ENCODE measurements at places on chromosomes 2 and 18.

GRCh38 chr2:20217041-20217970, 7.6 kb downstream of the SDC1 start:
- DNase-seq = no peak

DNA sequence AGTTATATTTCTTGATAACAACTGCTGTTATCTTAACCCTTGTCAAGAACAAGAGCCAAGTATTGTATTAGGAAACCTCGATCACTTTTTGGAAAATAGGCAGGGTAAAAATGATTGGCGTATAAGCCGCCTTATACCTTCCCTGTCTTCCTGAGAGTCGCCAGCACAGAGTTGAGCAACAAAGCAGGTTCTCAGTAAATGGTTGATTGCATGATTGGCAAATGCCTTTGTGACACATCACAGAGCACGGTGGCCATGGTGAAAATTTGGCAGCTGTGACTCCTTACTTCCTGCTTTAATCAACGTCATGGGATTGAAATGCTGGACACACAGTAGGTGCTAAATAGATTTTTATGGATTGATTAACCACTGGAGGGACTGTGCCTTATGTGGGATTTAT, 3.9 kb upstream of the KLHL29 start:
- no peak for DNase-seq

DNA sequence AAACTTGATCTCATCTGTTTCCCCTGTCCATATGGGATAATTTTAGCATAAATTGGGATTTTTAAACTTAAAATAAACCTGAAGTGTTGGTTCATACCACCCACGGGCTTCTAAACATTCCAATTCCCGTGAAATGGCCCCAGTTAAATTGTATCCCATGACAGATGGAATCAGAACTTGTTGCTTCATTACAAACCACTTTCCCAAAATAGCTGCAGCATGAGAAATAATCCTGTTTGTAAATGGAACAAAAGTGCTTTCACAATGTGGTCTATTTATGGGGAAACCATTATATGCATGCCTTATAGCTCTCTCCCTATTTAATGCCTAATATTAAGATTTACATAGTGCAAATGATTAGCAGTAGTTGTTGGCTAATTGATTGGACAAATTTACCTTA, 15.9 kb downstream of the SCG2 start:
- DNase-seq = no peak

- no peak for DNase-seq
Observed at GRCh38 chr2:157853820-157854219, 22.3 kb downstream of the ACVR1 start.

DNA sequence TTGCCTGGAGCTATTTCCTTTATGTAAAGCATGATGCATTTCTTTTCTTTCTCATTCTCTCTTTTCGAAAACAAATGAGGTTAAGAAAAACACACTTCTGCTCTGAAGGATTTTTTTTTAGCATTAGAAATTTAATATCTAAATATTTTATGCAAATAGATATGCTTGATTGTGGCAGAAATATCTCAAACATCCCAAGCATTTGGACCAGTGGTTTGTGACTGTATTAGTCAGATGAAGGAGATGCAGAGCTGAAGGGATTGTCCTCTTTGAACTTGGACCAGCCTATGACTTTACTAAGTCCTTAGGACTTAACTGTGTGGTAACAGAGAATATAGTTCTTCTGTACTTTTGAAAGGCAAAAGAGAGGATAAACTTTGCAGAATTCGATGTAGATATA, 335.9 kb upstream of the NT5C1B start:
- no peak for DNase-seq

- no peak for DNase-seq
Observed at GRCh38 chr2:75310876-75311275, 111.6 kb upstream of the TACR1 start.

DNA sequence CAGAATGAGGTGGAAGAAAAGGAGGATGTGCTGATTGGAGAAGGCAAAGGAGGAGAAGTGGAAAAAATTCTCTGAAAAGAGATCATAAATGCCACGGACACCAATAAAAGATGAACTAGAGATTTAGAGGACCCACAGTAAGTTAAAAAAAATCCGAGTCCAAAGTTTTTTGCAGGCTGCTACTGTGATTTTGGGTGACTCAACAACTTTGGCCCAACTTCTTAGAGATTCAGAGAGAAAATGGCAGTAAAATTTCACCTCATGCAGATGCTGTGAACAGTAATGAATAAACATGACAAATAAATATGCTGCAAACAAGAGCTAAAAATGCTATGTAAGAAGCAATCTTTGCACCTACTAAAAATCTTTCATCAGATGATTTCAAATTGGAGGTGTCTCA, 176.9 kb upstream of the SESTD1 start:
- no peak for DNase-seq

GRCh38 chr2:217934321-217935131, 68.3 kb downstream of the TNS1 start:
- no peak for DNase-seq

DNA sequence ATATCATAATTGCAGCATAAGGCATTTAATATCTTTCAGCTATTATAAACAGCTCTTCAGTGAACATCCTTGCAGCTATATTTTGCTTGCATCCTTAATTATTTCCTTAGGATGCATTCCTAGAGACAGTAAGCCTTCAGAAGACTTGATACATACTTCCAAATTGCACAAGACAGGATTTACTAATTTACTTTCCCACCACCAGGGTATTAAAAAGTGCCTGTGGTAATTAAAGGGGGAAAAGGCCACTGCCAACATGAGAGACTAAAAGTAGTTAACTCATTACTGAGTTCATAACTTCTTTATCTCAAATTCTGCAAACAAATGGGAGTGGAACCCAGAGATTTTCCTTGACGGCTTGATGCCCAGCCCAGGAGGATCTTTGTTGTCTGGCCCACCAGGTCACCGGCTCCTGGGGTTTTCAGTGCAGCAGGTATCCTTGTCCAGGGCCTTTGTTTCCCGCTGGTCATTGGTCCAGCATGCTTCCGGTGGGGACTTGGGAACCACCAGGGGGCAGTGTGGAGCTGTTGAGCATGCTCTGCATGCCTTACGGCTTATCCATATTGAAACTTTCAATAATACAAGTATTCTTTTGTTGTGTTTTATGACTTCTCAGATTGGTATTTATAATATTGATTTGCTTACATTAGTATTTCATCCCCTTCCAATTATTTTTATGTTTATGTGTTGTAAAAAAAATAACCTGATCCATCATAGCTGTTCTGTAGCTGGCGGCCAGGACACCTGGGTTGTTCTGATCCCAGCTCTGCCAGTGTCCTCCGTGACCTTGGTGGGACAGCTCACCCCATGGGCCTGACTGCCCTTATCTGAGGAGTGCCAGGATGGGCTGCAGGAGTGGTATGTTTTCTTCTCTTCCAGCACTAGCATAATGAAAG, 61.4 kb downstream of the TGOLN2 start:
- DNase-seq = no peak

DNA sequence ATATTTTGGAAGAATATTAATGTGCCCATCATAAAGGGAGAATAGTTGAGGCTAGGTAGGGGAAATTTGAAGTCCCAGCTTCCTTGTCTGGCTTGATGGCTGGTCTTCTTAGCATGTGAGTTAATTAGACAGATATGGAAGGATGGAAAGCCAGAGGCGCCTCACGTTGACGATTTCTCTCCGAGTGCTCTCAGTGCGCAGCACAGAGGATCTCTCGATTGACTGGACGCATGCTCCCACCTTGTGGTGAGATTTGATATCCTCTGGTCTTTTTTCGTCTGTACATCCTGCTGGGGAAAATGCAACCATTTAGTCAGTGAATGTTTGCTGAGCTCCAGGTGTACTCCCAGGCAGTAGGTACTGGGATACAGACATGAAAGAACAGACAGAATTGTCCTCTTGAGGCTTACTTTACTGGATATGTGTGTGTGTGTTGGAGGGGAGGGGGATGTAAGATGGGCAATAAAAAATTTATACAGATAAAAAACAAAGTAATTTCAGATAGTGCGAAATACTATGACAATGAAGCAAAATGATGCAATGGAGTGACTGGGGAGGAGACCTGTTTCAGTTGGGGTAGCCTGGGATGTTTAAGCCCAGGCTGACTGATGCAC, 66.9 kb upstream of the ZNG1B start:
- no peak for DNase-seq

DNA sequence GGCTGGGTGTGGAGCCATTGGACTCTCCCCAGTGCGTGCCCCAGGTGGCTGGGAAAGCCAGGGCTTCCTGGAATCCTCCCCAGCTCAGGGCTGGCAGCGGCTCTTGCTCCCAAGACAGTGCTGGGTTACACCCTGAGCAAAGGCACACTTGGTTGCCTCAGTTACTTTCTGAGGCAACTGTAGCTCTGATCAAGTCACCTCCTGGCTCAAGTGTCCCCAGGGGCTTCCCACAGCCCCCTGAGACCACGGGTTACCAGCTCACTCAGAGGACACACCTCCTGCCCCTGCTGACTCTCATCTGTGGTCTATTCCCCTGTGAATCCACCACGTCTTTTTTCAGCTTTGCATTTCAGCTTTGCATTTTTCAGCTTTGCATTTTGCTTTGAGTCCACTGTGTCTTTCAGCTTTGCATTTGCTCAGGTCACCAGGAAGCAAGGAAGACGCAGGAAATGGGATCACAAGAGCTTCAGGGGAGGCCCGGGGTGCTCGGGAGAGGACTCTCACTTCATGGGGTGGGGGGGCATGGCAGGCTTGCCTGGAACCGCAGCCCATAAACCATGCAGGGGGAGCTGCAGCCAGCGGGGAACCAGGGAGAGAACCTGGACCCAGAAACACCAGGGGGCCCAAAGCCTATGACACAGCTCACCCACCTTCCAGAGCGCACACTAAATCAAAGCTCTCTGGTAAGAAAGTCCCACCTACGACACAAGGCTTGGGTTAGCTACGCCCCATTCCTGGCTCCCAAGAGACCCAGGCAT, 138.0 kb upstream of the ASB18 start:
- DNase-seq = no peak

DNA sequence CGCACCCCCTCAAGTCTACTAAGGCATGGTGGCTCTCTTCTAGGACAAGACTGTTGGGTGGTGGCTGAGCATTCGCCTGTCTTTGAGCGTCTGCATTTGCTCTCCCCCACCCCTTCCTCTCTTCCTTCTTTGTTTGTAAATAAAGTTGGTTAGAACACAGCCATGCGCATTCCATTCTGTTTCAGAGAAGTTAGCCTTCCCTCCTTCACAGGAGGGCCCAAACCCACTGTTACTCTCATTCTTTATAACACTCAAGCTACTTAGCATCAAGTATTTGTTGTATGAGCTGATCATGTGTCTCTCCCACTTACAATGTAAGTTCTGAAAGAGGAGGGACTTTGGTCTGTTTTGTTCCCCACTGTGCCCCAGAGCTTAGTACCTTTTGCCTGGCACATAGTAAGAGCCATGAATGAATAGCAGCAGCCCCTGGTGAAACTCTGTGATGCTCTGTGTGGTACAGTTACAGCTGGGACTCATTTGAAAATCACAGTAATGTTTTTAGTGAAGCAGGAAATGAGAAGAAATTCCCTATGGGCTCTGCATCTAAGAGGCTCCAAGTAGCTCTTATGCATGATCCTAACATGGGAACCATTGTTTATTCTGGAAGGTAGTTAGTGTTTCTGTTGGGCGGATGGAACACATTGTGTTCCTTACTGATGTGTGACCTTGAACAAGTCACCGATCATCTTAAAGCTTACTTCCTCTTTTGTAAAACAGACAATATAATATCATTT, 7.7 kb downstream of the MGAT5 start:
- no peak for DNase-seq

DNA sequence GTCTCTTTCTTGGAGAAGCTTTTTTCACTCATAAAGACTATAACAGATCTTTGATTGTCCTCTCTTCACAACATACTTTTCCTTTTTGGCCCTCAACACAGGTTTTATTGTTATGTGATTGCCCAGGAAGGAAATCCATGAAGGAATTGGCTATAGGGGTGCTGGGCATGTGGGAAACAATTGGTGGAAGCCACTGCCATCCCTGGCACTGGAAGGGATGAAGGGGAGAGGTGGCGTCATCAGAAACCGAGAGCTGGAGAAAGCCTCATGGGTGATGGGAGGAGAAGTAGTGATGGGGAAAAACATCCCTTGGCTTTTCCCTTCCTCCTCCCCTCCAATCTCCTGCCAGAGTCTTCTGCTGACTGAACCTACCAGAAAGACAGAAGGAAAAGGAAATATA, 106.2 kb downstream of the SPOPL start:
- no peak for DNase-seq

DNA sequence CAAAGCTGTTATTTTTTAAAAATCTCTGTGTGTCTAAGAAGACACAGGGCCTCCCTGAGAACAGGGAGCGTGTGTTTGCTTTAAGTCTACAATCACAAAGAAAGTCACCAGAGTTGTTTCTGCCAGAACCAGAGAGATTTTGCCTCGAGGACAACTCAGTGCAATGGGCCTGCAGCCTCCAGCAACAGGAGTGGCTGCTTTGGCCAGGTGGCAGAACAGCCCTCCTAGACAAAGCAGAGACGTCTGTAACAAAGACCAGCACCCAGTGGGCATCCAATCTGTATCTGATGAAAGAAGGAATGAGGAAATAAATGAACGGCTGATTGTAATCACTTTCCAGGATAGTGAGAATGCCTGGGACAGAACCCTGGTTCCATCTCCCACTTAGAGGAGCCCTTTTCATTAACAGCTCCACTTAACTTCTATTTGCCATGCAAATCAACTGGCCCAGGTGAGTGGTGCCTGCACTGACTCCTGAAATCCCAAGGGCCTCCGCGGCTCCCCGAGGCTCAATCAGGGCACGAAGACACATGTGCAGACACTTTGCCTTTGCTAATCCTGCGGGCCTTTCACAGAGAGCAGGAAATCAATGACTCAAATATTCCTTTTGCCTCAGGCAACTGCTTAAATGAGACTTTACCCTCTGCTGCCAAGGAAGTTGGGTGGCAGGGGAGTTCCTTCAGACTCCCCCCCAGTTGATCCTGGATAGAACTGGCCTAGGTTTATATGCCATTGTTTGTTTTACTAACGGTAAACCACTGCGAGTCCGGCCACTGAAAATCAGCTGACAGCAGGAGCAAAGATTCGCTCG, 146.5 kb downstream of the CABLES1 start:
- no peak for DNase-seq

DNA sequence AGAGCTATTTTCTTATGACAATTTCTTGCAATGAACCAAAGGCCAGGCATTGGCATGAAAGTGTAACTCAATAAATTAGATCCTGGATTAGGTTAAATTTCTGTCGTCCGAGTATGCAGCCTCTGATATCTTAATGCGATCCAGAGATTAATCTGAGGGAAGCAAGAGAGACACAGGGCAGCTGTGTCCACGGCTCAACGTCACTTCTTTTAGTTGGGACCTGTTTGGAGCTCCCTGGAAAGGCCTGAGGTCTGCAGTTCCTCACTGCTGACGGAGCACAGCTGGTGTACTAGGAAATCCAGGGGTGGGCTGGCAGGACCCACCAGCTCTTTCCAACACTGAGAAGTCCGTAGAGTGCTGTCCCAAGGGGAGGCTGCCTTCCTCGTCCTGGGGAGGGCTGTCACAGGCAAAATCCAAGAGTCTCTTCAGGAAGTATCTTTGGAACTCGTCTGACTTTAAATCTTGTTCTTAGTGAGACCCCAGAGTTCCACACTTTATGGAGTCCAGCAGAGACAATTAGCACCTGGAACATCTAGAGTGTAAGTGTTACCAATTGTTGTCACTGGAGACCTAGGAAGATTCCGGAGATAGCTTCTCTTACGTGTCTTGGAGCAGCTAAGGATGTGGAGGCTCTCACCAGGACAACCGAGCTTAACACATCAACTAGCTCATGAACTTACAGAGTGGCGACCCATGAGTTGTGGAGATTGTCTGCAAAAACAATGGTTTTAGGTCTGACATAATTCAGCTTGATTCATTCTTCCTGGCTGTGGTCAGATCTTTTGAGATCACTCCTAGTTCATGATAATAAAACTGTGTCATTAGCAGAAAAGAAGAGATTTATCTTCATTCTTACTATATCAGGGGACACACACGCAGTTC, 173.7 kb downstream of the ACKR3 start:
- DNase-seq = no peak
